Body of pancreas (tissue), 4 donors: ENCODE measurements at places on chromosomes 6 and 20. TPM values are rescaled to one million over a fixed set of nuclear protein-coding genes. Genes with fewer than 3 reads are reported as not detected.

Gene IMPG1
- total RNA-seq, result not detected

Gene TMEM217
- total RNA-seq, result not detected

Gene BCAS4
- total RNA-seq, result under 0.01 TPM

Gene NRSN1
- total RNA-seq, result not detected

Gene PPP1R14C
- total RNA-seq, result 0.26 TPM

Gene SSTR4
- total RNA-seq, result not detected

Gene PACRG
- 7.8 TPM for total RNA-seq

Gene CTNNBL1
- 17.4 TPM for total RNA-seq

Gene CALHM6
- total RNA-seq, result 2.3 TPM

Gene NAPB
- 9.9 TPM for total RNA-seq

Gene MACROD2
- total RNA-seq, result 21.8 TPM

Gene BPIFA1
- total RNA-seq, result not detected

Gene NMBR
- not detected for total RNA-seq

Gene TULP1
- total RNA-seq, result not detected

Gene KCNK15
- total RNA-seq, result 1.8 TPM

Gene DEFB112
- total RNA-seq, result not detected

Gene EBF4
- 9.6 TPM for total RNA-seq

Gene HNF4A
- 28.3 TPM for total RNA-seq

Gene STMN3
- total RNA-seq, result 5.6 TPM

Gene CDH22
- total RNA-seq, result 2.1 TPM

Gene FOXQ1
- total RNA-seq, result 17.4 TPM

Gene KCNS1
- not detected for total RNA-seq

Gene PRR18
- not detected for total RNA-seq

Gene REM1
- 0.66 TPM for total RNA-seq

Gene CASS4
- 0.52 TPM for total RNA-seq

Gene C20orf204
- 3.0 TPM for total RNA-seq

Gene MDFI
- 4.9 TPM for total RNA-seq

Gene CST1
- total RNA-seq, result not detected

Gene FAM217A
- total RNA-seq, result not detected

Gene TFAP2A
- total RNA-seq, result not detected

Gene SPINT4
- not detected for total RNA-seq

Gene RSPH9
- not detected for total RNA-seq

Gene SCGN
- total RNA-seq, result 38.1 TPM

Gene GJA1
- total RNA-seq, result 14.8 TPM

Gene HEY2
- total RNA-seq, result 7.3 TPM

Gene ATP9A
- 24.6 TPM for total RNA-seq

Gene SLC22A2
- total RNA-seq, result not detected

Gene GCNT2
- total RNA-seq, result 4.4 TPM

Gene SAMD3
- 20.4 TPM for total RNA-seq

Gene OOEP
- not detected for total RNA-seq

Gene PNPLA1
- not detected for total RNA-seq

Gene HBS1L
- total RNA-seq, result 29.0 TPM

Gene ABT1
- 8.8 TPM for total RNA-seq

Gene TXLNB
- total RNA-seq, result not detected

Gene TLDC2
- not detected for total RNA-seq
